ENCODE measurements at places on chromosomes 11 and 22.

DNA sequence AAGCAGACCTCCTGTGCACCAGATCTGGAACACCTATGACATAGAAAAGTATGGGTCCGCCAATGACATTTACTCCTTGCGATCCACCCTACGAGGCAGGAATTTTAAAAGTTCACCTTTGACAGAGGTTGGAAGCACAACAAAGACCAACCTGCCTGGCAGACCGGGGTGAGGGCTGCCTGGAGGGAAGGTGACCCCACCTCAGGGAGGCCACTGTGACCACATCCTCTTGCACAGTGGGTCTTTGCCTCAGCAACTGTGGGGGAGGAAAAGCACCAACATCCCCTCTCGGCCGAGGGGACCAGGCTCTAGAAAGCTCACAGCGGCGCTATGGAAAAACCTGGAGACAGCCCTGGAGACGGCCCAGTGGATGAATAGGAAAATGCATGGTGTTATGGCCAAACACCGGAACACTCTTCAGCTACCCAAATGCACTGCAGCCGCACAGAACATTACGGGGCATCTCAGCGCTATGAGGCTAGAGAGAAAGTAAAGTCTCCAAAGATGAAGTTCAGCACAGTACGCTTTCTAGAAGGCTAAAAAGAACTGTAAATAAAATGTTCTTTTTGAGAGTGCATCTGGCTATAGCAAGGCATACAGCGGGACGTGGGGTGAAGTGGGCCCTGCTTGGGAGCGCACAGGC lies 1.8 kb upstream of the SHISAL1 start:
- no peak for DNase-seq

- DNase-seq, result no peak
Observed at GRCh38 chr11:100863080-100863581, 176.0 kb downstream of the ARHGAP42 start.

- no peak for DNase-seq
Observed at GRCh38 chr11:119481667-119482400, 58.9 kb upstream of the THY1 start.

GRCh38 chr11:2717561-2718325 lies 17.9 kb upstream of the KCNQ1OT1 start:
- DNase-seq, result no peak

Data from GM20000 (cell line).